ENCODE measurements at places on chromosomes 7 and 10.
A peak's percentile ranks its signal among the peaks of the same experiment; 100 is the strongest.

DNA sequence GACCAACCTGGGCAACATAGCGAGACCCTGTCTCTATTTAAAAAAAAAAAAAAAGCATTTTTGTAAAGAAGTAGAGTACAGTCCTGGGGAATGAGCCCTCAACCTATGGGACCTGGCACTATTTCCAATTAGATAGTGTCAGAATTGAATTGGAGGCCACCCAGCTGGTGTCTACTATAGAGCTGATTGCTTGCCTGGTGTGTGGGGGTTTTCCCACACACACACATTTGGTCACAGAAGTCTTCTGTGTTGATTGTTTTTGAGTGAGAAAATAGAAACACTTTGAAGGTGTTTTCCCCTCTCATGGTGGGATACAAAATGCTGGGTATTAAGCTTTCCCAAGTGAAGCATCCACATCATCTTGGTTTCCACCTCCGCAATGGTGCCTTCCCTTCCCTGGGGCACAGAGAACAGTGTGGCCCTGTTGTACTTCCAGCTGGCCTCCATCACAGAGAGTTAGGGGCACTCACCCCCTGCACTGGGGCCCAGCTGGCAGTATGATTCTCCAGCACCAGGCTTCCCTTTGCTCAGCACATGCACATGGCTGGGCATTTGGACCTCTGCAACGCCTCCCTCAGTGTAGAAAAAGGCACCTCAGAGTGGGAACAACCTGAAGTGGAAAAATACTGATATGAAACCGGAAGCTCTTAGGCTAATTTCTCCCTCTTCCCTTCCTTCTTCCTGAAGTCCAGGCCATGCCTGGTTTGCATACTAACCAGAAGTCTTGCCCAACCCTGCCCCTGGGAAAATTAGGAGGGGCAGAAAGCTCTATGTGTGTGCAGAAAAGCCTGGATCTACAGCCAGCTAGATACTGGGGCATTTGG is 10.7 kb upstream of the NFKB2 start:
- DNase-seq: no peak
- peaks cover 4% of the 10 kb centered on the region for H3K27me3 ChIP-seq
- no peak overlapping the region for H3K4me3 ChIP-seq
- H3K4me1 ChIP-seq: peaks cover 6% of the 10 kb centered on the region
- peak overlapping the region; percentile 40 for H3K27ac ChIP-seq
- peaks cover 2% of the 10 kb centered on the region for H3K36me3 ChIP-seq

GRCh38 chr7:1676550-1677078 is 6.5 kb downstream of the ELFN1 start:
- no peak for DNase-seq
- peaks cover 11% of the 10 kb centered on the region for H3K27me3 ChIP-seq
- no peak overlapping the region for H3K27ac ChIP-seq
- peaks cover 4% of the 10 kb centered on the region for H3K4me1 ChIP-seq
- H3K4me3 ChIP-seq: no peak overlapping the region
- no peaks in the 10 kb centered on the region for H3K36me3 ChIP-seq

GRCh38 chr7:83956104-83956503 is 238.5 kb downstream of the SEMA3A start:
- H3K4me3 ChIP-seq: no peak overlapping the region
- no peak overlapping the region for H3K27ac ChIP-seq
- peaks cover 2% of the 10 kb centered on the region for H3K36me3 ChIP-seq
- H3K27me3 ChIP-seq: no peaks in the 10 kb centered on the region
- DNase-seq: no peak
- no peaks in the 10 kb centered on the region for H3K4me1 ChIP-seq

DNA sequence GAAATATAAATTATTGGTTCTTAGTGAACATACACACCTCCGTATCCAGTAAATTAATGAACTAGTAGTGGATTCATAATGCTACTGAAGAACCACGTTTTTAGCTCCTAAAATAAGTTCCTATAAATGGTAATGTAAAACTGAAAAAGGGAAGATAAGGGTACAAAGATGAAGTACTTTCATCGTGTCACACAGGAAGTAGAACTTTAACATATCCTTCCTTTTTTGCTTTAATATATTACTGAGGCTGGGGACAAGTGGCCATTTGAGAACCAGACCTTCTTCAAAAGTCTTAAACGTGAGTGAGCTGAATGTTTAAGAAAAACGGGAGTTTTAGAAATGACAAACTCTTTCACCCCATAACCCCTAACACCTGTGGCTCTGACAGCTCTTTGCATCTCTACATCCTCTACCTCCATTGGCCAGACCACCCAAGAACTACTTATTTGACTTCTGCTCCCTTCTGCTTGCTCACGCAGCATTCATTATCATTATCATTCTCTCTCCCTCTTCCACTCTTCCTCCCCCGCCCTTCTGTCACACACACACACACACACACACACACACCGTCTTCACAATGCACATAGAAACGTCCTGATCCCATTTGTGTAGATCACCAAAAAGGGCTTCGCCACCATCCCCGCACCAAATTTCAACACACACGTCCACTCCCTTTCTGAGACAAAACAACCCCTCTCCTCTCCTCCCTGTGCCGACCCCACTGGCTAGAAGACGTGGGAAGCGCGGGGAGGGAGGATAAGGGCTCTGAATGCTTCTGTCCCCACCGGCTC is 677 bp downstream of the SKAP2 start:
- H3K27ac ChIP-seq: peak overlapping the region; percentile 83
- H3K4me1 ChIP-seq: peaks cover 26% of the 10 kb centered on the region
- no peaks in the 10 kb centered on the region for H3K36me3 ChIP-seq
- peaks cover 80% of the 10 kb centered on the region for H3K27me3 ChIP-seq
- peak; percentile 25 for DNase-seq

GRCh38 chr7:15821484-15822427 is 135.3 kb upstream of the MEOX2 start:
- H3K27me3 ChIP-seq: no peaks in the 10 kb centered on the region
- no peak overlapping the region for H3K4me3 ChIP-seq
- H3K36me3 ChIP-seq: no peaks in the 10 kb centered on the region
- no peak overlapping the region for H3K27ac ChIP-seq

DNA sequence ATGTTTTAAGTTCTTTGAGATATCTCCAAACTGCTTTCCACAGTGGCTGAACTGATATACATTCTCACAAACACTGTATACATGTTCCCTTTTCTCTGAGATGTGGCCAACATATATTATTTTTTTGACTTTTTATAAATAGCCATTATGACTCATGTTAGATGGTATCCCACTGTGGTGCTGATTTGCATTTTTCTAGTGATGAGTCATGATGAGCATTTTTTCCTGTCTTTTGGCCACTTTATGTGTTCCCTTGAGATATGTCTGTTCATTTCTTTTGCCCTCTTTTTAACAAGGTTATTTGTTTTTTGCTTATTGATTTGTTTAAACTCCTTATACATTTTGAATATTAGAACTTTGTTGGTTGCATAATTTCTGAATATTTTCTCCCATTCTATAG is 1055.1 kb downstream of the NXPH1 start:
- DNase-seq: no peak
- no peaks in the 10 kb centered on the region for H3K4me1 ChIP-seq
- H3K36me3 ChIP-seq: no peaks in the 10 kb centered on the region
- no peak overlapping the region for H3K4me3 ChIP-seq
- no peak overlapping the region for H3K27ac ChIP-seq

- DNase-seq: no peak
- no peaks in the 10 kb centered on the region for H3K4me1 ChIP-seq
- no peaks in the 10 kb centered on the region for H3K27me3 ChIP-seq
- H3K27ac ChIP-seq: no peak overlapping the region
- H3K36me3 ChIP-seq: no peaks in the 10 kb centered on the region
These were observed 322.6 kb downstream of the GRID1 start for GRCh38 chr10:86044029-86044428.

GRCh38 chr7:47654672-47655298 is 72.9 kb upstream of the TNS3 start:
- H3K36me3 ChIP-seq: no peaks in the 10 kb centered on the region
- H3K4me3 ChIP-seq: no peak overlapping the region
- H3K27me3 ChIP-seq: no peaks in the 10 kb centered on the region
- DNase-seq: no peak
- H3K27ac ChIP-seq: peak overlapping the region; percentile 13

DNA sequence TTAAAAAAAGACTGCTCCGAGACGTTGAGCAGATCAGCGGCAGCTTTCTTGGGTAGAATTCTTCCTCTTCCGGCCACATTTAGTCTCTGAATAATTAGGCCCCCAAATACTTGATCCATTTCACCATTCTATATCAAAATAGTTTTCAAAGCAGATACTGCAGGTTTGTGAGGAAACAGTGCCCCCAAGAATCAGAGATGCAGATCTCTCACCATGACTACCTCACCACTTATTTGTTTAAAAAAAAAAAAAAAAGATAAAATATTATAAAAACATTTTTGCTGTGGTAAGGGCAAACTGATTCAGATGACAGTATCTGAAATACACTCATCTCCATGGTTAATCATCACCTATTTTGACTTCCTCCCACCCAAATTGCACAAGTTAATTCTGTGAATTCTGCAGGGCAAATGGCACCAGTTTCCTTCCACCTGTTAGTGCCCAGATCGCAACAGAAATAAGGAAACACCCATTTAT is 210.4 kb downstream of the FAM107B start:
- peaks cover 19% of the 10 kb centered on the region for H3K36me3 ChIP-seq
- no peak overlapping the region for H3K27ac ChIP-seq
- DNase-seq: no peak
- peaks cover 46% of the 10 kb centered on the region for H3K4me1 ChIP-seq
- no peaks in the 10 kb centered on the region for H3K27me3 ChIP-seq

GRCh38 chr7:601595-602340 is 82.1 kb upstream of the PDGFA start:
- no peaks in the 10 kb centered on the region for H3K36me3 ChIP-seq
- H3K4me3 ChIP-seq: no peak overlapping the region
- peaks cover 17% of the 10 kb centered on the region for H3K4me1 ChIP-seq
- H3K27ac ChIP-seq: no peak overlapping the region

GRCh38 chr10:6119423-6119822 is 30.6 kb downstream of the RBM17 start:
- H3K4me3 ChIP-seq: no peak overlapping the region
- DNase-seq: no peak
- H3K36me3 ChIP-seq: peaks cover 5% of the 10 kb centered on the region
- H3K27me3 ChIP-seq: no peaks in the 10 kb centered on the region
- no peak overlapping the region for H3K27ac ChIP-seq
- H3K4me1 ChIP-seq: peaks cover under 1% of the 10 kb centered on the region

- peaks cover 2% of the 10 kb centered on the region for H3K27me3 ChIP-seq
- no peak for DNase-seq
- H3K4me3 ChIP-seq: no peak overlapping the region
- H3K36me3 ChIP-seq: peaks cover 3% of the 10 kb centered on the region
These were observed 36.2 kb downstream of the GOT1 start for GRCh38 chr10:99394256-99394655.

- H3K27ac ChIP-seq: no peak overlapping the region
- peaks cover 2% of the 10 kb centered on the region for H3K27me3 ChIP-seq
- H3K4me1 ChIP-seq: no peaks in the 10 kb centered on the region
- DNase-seq: no peak
- no peak overlapping the region for H3K4me3 ChIP-seq
These were observed 45.8 kb downstream of the FIGNL1 start for GRCh38 chr7:50404392-50404791.
